Left forelimb (tissue), 1 donor: ENCODE measurements at places on chromosomes 3 and 15.

- DNase-seq: no peak
Measured at GRCh38 chr3:129231331-129232119, 17.9 kb upstream of the COPG1 start.

- DNase-seq: no peak
Measured at GRCh38 chr3:183959214-183959613, 58.5 kb downstream of the ABCC5 start.

DNA sequence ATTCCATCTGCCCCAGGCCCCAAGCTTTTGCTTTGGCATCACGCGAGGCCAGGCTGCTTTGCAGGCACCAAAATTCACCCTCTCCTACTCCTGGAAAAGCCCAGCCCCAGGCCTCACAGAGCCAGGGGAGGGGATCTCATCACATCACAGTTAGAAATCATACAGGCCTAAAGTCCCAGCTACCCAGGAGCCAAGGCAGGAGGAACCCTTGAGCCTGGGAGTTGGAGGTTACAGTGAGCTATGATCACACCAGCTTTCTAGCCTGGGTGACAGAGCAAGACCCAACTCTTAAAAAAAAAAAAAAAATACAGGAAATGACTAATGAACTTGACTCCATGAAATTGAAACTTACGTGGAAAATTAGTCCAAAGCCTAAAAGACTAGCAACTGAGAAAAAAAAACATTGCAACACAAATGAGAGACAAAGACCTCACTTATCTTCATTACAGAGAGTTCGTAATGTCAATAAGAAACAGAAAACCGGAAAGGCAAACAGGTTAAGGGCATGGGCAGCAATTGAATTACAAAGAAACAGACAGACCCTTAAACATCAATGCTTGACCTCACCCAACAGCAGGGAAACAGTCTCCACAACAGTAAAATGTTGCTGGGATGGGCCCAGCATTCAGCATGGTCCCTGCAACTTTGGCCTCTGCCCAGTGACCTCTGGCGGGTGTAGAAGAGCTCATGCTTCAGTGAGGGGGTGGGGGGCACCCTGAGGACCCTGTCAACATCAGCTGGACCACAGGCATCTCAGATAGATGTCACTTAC lies 151.5 kb downstream of the LRRK1 start:
- no peak for DNase-seq

GRCh38 chr3:186988806-186989205 lies 58.5 kb downstream of the ST6GAL1 start:
- no peak for DNase-seq

- DNase-seq: no peak
Measured at GRCh38 chr3:181756645-181757297, 45.0 kb downstream of the SOX2 start.

GRCh38 chr3:180492047-180492446 lies 109.9 kb upstream of the TTC14 start:
- no peak for DNase-seq

- DNase-seq: no peak
Measured at GRCh38 chr15:43376017-43376705, 5.3 kb downstream of the TUBGCP4 start.

DNA sequence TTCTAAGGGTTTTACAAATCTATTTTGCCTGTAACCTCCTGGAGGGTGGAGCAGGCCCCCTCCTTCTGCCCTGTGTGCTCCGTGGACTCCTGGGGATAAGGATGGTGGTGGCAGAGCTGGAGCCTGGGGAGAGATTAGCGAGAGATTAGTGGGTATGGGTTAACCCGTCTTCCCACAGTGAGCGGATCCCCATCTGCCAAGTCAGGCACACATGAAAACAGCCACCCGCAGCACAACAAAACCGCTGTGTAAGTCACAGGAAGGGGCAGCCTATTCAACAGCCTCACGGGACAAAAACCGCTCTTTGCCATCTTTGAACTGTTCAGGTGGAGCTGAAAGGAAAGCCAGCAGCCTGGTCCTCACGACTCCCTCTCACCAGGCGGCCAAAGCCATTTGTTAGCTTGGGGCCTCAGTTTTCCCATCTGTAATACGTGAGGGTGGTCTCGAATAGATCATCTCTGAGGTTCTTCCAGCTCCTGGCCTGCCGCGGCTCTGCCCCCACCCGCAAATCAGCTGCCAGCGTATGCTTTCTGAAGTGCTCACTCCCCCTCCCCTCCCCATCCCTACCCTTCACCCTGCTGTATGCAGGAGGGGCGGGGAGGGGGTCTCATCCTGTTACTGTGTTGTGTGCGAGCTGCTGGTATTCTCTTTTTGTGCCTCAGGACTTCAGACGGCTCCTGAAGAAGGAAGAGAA lies 43.6 kb downstream of the PDIA5 start:
- DNase-seq: no peak

DNA sequence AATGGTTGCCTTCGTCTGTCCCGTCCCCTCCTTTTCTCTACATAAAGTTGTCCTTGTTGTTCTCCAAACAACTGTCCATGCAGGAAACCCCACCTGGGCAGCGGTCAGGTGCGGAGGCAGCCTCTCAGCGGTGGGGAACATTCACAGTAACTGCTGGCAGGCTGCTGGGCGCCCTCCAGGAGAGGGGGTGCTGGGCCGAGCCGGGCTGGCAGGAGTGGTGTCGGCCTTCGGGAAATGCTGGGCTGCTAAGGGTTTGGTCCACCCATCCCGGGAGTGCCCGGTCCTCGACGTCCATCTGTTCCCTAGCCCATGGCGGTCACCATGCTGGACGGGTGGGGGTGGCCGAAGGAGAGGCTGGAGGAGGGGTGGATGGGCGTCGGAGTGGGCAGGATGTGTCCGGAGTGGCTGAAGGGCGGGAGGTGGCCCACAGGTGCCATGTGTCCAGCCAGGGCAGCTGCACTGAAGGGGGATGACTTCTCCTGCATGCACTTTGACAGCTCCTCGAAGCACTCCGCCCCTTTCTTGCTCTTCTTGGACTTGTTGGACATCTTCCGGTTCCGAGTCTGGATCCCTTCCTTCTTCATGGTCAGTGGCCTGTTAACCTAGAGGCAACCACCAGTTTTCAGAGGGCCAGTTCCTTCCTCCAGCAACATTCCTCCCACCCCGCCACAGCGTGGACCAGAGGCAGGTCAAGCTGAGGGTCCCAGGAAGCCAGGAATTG lies 12.1 kb downstream of the GATA2 start:
- DNase-seq: no peak

- DNase-seq: no peak
Measured at GRCh38 chr3:62361261-62361660, 12.1 kb downstream of the FEZF2 start.

DNA sequence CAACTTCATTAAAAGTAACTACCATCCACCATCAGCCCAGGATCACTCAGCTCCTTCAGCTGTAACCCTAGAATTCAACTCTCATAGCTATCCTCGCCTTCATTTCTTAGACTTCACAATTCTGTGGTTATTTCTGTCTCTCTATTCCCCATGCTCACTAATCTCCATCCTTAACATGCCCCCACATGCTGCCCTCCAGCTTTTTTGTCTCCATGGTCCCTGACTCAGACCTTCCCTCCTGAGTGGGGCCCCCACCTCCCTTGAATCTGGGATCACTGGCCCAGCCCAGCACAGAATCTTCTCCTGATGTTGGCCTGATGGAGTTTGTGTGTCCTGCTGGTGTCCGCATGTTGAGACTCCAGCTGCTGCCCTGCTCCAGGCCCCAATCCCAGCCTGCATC lies 41.7 kb downstream of the CHST14 start:
- DNase-seq: no peak

DNA sequence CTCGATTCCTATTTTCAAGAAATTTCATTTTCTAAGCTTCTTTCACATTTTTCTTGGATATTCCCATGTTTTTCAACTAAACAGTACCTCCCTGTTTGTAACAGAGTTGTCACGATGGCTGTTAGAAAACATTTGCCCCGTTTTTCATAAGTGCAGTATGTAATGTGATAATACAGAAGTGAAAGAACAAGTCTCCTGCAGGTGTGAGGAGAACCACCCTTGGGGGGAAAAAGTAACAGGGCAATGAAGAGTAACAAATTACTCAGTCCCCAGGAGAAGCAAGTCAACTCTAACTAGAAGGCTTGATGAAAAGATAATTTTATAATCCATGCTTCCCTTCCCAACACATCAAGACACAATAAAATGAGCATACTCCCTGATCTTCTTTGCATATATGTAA lies 493.3 kb downstream of the FOXP1 start:
- DNase-seq: no peak

DNA sequence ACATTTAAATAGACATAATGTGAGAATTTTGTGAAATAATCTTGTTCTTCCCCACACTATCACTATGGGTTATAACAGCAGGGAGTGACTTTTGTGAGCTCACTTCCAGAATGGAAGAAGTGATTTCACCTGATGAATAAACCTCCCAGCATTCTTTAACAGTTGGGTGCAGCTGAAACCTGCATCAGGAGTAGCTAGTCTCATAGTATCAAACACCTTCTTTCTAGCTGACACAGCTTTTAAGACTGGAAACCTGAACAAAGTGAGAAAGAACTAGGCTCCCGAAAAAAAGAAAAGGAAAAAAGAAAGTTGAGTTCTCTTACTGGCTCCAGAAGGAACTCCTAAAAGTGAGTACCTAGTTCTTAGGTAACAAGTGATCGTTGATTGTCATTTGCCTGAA lies 61.1 kb upstream of the UNC13C start:
- DNase-seq: no peak

GRCh38 chr3:133038089-133038730 lies at the start of gene TMEM108:
Gene TMEM108, plus strand, starts transcription at chr3:133038391.
- peak; percentile 87 for DNase-seq

DNA sequence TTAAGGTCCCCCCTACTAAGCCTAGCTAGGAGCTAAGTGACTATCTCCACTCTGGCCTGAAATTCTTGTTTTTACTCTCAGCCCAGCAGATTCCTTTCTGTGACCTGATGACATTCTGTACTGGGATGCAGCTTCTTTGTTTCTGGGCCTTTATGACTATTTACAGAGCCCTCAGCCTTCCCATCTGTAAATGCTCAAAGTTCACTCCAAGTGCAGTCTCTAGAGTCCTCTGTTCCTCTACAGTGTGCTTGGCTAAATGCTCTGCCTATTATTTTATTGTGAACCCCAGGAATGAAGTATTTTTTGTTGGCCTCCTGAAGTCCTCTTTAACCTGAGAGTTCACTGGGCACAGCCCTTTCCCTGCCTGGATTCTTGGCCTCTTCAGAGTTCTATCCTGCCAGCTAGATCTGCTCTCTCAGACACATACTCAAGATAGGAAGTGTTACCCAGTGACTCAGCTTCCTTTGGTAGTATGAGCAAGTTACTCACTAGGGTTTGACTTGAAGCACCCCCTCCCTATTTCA lies 278.1 kb upstream of the P2RY1 start:
- no peak for DNase-seq

GRCh38 chr15:28013480-28013879 lies 85.6 kb downstream of the OCA2 start:
- DNase-seq: peak; percentile 41

- DNase-seq: no peak
Measured at GRCh38 chr3:153313302-153313965, 151.4 kb downstream of the RAP2B start.

GRCh38 chr3:195043607-195044339 lies 227.2 kb downstream of the XXYLT1 start:
- DNase-seq: peak; percentile 61

DNA sequence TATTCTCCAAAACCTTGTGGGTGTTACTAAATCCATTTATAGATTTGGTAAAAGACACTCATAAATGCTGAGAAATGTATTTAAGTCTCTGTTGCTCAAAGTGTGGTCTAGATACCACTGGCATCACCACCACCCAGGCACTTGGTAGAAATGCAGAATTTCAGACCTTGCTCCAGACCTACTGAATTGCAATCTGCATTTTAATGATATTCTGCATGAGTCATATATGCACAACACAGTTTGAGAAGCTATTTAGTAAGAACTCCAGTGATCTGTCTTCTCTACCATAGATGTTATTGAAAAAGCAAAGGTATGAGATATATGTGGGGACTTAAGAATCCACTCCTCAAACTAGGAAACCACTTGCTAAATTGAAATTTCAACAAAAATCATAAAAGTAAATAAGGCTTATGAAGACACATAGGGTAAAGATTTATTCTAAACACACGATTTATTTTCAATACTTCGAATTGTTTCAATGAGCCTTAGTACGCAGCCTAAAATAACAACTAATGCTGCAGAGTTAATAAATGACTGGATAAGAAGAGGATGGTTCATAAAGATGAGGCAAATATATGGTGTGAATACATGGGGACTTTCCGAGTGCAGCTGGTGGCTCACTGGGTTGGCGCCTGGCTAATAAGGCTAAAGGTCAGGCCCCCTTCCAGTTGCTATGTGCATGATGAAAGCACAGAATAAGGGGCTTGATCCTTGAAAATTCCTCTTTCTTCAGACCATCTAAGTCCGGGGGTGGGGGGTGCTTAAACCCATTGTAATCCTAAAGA lies 813.3 kb downstream of the NR2F2 start:
- DNase-seq: no peak
